ENCODE measurements at places on chromosomes 11 and 22.

DNA sequence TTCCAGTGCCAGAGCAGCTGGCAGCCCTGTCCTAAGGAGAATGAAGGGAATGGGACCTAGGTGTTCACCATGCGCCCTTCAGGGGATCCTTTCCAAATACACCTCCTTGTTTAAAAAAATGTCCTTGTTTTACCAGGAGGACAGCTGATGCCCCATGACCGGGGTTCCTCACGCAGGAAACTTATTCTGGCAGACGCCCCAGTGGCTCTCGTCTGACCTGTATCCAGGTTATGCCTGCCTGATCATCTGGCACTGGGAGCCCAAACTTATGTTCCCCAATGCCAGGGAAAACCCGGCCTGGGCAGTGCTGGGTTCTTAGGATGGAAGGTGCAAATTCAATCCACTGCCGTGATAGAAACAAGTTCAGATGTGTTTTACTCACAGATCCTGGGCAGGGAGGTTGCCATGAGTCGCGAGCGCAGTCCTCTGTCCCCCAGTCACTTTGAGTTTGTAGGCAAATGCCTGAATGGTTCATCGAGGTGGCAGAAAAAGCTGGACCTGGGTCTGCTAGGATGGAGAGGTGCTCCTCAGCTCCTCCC, 31.5 kb downstream of the MOV10L1 start:
- no peak for DNase-seq

DNA sequence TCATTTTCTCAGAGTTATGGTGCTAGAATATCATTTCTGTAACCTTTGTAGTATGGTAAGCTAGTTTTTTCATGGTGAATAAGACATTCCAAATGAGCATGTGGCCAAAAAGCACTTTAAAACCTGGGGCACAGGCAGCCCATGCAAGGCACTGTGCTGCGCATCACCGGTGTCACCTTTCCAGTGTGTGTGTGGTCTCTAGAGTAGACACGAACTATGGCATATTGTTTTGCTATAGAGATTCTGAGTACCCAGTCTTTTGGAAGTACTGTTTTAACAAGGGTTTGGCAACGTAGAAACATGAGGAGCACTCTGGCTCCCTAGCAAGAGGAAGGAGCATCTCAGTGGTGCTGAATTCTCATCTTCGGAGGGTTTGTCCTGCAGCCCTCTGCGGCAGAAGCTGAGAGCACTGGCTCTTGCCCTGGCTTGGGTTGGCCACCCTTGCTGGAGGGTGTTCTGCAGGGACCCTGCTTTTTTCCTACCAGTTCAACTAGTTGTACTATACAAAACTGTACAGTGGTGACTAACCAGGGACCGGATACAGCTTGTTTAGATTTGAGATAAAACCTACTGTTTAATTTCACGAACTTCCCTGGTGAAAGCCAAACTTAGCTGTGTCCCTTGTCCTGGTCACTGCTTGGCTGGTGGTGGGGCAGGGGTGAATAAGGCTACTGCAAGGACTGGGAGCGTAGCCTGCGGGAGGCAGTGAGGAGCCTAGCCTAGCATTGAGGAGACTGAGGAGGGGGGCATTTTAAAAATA, 135.7 kb downstream of the ATXN10 start:
- no peak for DNase-seq

GRCh38 chr11:112902361-112903011, 58.7 kb upstream of the NCAM1 start:
- DNase-seq: no peak

DNA sequence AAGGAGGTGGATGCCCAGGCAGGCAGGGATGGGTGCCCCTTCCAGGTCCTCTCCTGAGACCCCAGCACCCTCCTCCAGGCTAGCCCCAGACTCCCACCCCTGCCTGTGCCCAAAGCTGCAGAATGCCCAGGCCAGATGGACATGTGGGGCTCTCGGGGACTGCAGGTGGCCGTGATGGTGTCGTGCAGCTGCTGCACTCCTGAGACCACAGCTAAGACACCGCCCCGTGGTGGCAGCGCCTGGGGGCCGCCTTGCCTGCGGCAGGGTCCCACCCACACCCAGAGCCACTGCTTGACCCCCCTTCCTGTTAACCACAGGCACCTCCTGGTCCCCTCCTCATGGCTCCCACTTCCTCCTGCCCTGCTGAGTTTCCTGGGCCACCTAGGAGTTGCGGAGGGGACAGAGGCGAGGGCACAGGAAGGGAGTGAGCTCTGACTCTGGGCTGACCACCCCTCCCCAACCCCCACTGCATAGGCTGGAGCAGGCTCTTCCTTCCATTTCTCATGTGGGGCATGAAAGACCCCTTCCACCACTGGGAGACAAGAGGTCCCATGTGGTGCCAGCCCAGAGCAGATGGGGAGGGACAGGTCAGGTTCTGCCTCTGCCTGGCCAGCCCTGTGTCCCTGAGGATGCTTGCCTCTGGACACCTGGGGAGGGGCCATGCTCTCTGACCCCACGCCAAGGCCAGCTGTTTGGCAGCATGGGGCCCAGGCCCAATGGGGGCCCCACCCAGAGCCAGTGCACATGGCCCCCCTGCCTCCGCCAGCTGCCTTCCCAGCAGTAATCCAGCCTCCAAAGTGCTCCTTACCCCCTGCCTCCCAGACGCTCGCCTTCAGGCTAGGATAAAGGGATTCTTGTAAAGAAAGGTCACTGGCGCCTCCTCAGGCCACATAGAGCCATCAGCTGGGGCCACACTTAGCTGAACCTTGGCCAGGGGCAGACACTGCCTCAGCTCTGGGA, 29.3 kb downstream of the OSBPL5 start:
- no peak for DNase-seq

GRCh38 chr22:17303840-17304779, 65.2 kb upstream of the CECR2 start:
- peak; percentile 15 for DNase-seq

GRCh38 chr11:38718049-38718448, 2120.0 kb upstream of the RAG2 start:
- no peak for DNase-seq

GRCh38 chr11:61061081-61061826, 41.0 kb upstream of the CD5 start:
- peak; percentile 47 for DNase-seq

GRCh38 chr11:121282386-121282785, 10.2 kb upstream of the SC5D start:
- no peak for DNase-seq

GRCh38 chr11:125982348-125982730, 36.5 kb downstream of the VSIG10L2 start:
- no peak for DNase-seq

- DNase-seq: no peak
These were observed 38.5 kb upstream of the NUP50 start for GRCh38 chr22:45125188-45125587.

DNA sequence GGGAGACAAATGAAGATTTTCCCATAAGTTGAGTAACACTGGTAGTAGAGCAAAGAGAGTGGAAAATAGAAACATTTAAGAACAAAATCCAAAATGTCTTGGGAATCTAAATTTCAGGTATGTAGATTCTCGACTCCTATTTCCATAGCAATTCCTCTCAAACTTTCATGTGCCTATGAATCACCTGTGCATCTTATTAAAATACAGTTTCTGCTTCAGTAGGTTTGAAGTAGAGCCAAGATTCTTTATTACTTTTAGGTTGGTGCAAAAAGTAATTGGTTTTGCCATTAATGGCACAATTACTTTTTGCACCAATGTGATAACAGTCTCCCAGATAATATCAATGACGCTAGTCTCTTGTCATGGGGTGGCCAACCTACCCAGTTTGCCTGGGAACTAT, 115.3 kb upstream of the SLC5A12 start:
- no peak for DNase-seq

DNA sequence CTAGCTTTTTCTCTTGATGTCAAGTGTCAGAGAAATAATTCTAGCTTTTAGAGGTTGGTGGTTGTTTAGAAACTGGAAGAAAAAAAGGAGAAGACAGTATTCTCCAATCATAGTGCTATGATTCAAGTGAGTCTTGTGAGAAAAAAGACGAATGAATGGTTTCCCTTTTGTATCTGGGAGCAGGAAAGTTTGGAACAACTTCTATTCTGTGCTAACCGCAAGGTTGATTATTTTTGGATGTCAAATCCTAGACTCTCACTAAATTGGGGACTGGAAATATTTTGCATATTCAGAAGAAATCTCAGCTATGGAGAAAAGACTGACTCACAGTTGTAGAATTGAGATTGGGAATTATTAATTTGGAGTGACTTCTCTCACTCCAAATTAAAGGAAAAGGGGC, 69.2 kb downstream of the SYT13 start:
- DNase-seq: no peak

DNA sequence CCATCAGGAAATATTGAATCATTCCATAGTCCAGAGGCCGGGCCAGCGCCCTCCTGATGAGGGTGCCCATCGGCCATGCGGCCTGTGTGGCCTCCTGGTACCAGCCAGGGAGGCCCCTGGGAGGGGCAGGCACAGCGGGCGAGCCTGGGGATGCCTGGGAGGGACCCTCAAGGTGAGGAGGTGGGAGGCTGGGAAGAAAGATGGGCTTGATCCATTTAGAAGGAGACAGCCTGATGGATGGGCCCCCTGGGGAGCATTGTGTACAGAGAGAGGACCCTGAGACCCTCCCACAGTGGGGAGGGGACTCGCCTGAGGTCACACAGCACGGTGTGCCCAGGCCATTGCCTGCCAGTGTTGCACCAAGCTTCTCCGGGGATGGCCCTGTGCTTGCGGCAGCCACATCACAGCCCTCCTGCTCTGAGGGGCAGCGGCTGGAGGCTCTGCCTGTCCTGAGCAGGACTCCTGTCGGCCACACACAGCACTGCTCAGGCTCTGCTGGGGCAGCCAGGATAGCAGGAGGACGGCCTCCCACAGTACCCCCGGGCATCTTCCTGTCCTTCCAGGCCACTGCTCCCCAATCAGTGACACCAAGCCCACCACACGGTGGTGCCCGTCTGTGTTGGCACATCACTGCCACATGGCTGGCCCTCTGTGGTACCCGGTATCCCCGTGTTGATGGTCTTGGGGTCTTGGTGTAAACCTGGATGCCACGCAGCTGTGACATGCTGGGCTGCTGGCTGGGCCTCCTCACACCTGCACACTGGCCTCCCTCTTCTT, 290.0 kb downstream of the TBC1D22A start:
- DNase-seq: no peak

- no peak for DNase-seq
These were observed 32.2 kb downstream of the RPL3 start for GRCh38 chr22:39287076-39287725.

DNA sequence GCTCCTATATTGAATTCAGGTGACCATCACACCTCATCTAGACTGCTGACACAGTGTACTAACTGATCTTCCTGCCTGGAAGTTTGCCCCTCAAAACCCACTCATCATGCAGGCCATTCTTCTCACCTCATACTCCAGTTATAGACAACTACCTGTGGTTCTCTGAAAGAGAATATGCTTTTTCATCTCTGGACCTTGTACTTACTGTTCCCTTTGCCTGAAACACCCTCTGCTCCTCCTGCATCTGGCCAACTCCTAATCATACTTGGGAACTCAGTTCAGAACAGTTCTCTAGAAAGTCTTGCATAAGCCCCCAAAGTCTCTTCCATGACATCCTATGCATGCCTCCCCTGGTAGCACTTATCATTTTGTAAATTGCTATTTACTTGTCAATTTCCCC, 28.2 kb upstream of the P4HA3 start:
- DNase-seq: no peak

DNA sequence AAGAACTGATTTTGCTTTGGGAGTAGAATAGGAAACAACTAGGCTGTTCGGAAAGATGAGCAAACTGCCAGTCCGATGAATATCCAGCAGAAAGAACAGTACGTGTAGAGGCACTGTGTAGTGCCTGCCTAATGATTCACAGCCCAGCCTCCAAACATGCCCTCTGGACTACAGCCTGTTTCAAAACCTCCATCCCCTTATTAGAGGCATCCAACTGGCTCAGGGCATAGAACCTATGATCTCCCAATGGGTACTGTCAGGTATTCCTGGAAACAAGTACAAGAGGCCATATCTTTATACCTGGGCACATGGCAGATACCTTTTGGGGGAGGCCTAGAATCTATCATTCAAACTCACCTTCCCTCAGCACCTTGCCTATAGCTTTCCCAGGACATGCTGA, 4.9 kb downstream of the RRP8 start:
- no peak for DNase-seq

DNA sequence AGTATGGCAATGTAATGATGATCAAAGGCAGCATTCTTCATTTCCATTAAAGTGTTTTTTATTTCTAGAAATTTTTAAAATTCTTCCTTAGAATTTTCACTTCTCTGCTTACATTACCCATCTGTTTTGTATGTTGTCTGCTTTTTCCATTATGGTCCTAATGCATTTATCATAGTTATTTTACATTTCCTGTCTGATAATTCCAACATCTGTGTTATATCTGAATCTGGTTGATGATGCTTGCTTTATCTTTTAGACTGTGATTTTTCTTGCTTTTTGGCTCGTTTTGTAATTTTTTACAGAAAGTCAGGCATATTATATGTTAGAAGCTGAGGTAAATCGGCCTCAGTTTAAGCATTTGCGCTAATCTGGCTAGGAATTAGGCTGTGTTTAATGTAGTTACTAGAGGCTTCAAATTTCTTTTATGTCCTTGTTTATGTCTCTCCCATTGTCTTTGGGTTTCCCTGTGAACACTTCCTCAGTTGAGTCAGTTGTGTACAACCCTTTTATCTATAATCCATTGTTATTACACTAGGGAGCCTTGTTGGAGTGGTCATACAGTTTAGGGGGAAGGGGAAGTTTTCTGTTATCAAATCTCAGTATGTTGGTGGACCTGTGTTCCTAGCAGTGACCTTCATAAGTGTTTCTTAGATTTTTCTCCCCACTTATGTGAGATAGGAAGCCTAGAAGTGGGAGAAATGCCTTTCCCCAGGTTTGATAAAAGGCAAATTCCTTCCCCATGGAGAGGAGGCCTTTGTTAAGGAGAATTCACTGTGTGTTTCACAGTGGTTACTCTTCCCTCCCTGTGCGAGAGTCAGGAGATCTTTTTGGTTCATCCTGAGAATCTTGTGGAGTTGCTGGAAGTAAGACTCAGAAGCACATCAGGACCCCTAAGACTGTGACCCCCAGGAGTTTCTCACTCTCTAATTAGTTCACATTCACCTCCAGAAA, 437.5 kb downstream of the INSC start:
- no peak for DNase-seq

DNA sequence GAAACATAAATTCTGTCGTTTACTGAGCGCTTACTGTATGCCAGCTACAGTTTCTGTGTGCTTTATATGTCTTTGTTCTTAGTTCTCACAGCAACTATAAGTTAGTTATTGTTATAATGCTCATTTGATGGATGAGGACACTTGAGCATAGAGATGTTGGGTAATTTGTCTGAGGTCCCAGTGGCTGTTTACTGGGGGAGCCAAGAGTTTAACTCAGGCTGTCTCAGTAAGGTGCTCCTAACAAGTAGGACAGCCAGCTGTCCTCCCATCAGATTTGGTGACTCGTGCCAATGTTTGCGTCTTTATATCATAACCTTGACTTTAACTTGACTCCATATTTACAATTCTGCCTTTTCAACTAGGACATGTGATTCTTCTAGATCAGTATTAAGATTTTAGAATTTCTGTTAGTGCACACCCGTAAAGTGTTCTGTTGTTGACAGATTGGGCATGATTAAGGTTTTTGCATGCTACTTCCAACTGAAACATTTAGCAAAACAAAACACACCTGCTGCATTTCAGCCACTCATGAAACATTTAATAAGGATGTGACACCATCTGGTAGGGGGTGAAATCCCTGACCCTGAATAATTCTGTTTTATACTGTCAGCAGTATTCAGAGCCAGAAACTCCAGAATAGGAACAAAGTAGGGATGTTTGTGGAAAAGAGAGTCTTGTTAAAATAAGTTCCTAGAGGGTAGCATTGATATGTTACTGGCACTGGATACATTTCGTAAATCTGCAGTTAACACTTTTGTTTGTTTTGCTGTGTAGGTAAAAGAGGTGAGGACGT, 1.9 kb downstream of the REXO2 start:
- DNase-seq: no peak

GRCh38 chr11:102026217-102026616, 21.0 kb upstream of the CFAP300 start:
- DNase-seq: no peak

Data from stimulated activated CD8-positive, alpha-beta memory T cell treated with anti-CD3 and anti-CD28 coated beads, Interleukin-12 subunit alpha, Interleukin-12 subunit beta, amount 100 ng/mL, for 1 hour (primary cell).